IMR-90 (cell line): ENCODE measurements at places on chromosomes 7 and 10.

DNA sequence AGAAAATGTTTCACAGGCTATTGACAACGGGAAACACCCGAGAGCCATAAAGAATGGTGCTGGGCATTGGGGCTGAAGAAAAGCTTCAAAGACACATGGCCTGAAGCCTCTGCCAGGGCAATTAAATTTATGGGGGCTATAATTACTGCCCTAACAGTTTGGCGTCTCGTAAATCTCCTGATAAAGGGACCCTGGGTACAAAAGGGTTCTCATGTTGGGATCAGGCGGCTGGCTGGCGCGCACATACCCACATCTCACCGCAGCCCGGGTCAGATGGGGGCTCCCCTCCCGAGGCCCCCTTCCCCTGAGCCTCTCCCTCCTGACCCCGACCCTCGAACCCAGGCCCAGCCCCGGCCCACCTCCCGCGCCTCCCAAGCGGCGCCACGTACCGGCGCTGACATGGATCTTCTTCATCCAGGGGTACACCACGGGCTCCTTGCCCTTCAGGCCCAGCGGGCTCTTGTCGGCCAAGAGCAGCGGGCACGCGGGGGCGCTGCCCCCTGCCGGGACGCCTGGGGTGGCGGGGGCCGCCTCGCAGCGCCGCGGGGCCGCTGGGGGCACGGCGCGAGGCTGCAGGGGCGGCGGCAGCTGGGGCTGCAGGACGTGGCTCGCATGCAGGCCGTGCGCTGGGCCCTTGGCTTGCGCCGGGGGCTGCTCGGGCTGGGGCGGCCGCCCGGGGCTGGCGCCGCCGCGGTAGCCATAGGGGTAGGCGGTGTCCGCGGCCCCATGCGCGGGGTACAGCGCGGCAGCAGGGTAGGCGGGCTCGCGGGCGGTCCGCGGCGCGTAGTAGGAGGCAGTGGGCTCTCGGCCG lies 623 bp downstream of the HOXA4 start:
- H3K27ac ChIP-seq: peak overlapping the region; percentile 44
- H3K27me3 ChIP-seq: no peaks in the 10 kb centered on the region
- peaks cover 26% of the 10 kb centered on the region for H3K4me1 ChIP-seq
- peaks cover 3% of the 10 kb centered on the region; the same call in 1 of the 2 replicates for H3K36me3 ChIP-seq

GRCh38 chr10:69816521-69816920 lies 14.8 kb downstream of the COL13A1 start:
- H3K27ac ChIP-seq: peak overlapping the region; percentile 69; the same call in 1 of the 2 replicates
- no peaks in the 10 kb centered on the region for H3K36me3 ChIP-seq
- no peaks in the 10 kb centered on the region for H3K27me3 ChIP-seq
- no peak for DNase-seq
- no peak overlapping the region for H3K4me3 ChIP-seq

DNA sequence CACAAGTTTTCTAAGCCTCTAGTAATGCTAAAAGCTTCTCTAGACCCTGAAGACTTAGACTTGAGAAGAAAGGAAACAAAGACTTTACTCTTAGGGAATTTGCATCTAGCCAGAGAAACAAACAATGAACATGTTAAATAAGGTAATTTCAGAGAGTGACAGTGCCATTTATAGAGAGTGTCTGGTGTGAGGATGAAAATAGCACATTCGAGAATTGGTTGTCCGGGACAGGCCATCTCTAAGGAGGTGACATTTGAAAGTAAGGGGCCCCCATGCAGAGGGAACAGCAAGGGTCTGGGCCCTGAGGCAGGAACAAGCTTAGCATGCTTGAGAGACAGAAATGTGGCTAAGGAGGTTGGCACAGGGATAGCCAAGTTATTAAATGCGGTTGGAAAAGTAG lies 48.1 kb downstream of the ADAM22 start:
- DNase-seq: no peak
- no peaks in the 10 kb centered on the region for H3K4me1 ChIP-seq
- no peaks in the 10 kb centered on the region for H3K27me3 ChIP-seq
- no peaks in the 10 kb centered on the region for H3K36me3 ChIP-seq

- H3K4me1 ChIP-seq: peaks cover 11% of the 10 kb centered on the region
- no peak overlapping the region for H3K27ac ChIP-seq
- H3K27me3 ChIP-seq: peaks cover 24% of the 10 kb centered on the region
- H3K4me3 ChIP-seq: no peak overlapping the region
- no peak for DNase-seq
These were observed 119.6 kb upstream of the AFAP1L2 start for GRCh38 chr10:114523876-114524275.

DNA sequence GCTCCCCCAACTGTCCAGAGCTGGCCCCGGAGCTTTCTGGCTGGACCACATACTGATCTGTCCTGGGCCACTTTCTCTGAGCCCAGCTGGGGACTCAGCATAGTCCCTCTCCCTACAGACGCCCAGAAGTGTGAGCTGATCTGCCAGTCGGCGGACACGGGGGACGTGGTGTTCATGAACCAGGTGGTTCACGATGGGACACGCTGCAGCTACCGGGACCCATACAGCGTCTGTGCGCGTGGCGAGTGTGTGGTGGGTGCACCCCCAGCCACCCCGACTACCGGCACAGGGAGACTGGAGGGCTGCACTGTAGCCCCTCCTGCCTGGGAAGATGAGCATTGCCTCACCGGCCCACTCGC lies 41.8 kb downstream of the TBATA start:
- no peaks in the 10 kb centered on the region for H3K36me3 ChIP-seq
- H3K4me1 ChIP-seq: peaks cover 5% of the 10 kb centered on the region; the same call in 1 of the 2 replicates
- H3K27ac ChIP-seq: no peak overlapping the region
- no peak for DNase-seq

GRCh38 chr10:52208365-52208764 lies 105.7 kb upstream of the DKK1 start:
- H3K36me3 ChIP-seq: no peaks in the 10 kb centered on the region
- DNase-seq: no peak
- no peak overlapping the region for H3K27ac ChIP-seq
- H3K4me3 ChIP-seq: no peak overlapping the region
- H3K27me3 ChIP-seq: no peaks in the 10 kb centered on the region

DNA sequence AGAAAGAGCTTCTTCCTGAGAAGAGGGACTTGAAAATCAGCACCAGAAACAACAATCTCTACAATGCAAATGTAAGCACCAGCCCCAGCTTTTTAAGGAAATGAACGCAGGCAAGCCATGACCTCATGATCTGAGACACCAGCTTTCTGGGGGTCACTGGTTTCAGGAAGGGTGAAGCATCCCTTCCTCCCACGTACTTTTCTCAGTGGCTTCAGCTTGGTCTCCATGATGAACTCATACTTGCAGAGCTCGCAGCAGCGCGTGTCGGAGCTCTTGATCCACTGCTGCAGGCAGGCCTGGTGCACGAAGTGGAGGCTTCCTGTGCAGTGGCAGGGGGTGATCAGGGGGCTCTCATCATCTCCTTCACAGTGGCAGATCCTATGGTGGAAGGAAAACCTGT lies 87.0 kb downstream of the ALOX5 start:
- H3K36me3 ChIP-seq: peaks cover 7% of the 10 kb centered on the region
- peak; percentile 15 for DNase-seq
- no peak overlapping the region for H3K27ac ChIP-seq
- no peaks in the 10 kb centered on the region for H3K27me3 ChIP-seq
- H3K4me1 ChIP-seq: no peaks in the 10 kb centered on the region

- H3K27me3 ChIP-seq: no peaks in the 10 kb centered on the region
- H3K27ac ChIP-seq: no peak overlapping the region
- H3K4me1 ChIP-seq: peaks cover 3% of the 10 kb centered on the region
- peak; percentile 43 for DNase-seq
These were observed 332.1 kb downstream of the PHTF2 start for GRCh38 chr7:78130446-78131215.

GRCh38 chr7:138032770-138033169 lies 30.9 kb upstream of the CREB3L2 start:
- H3K4me3 ChIP-seq: no peak overlapping the region
- peak; percentile 33 for DNase-seq
- H3K4me1 ChIP-seq: no peaks in the 10 kb centered on the region
- peaks cover 1% of the 10 kb centered on the region; the same call in 1 of the 2 replicates for H3K27me3 ChIP-seq

- DNase-seq: no peak
- H3K4me1 ChIP-seq: no peaks in the 10 kb centered on the region
- H3K27me3 ChIP-seq: no peaks in the 10 kb centered on the region
- H3K4me3 ChIP-seq: no peak overlapping the region
These were observed 124.5 kb downstream of the TMEM178B start for GRCh38 chr7:141198194-141198958.

DNA sequence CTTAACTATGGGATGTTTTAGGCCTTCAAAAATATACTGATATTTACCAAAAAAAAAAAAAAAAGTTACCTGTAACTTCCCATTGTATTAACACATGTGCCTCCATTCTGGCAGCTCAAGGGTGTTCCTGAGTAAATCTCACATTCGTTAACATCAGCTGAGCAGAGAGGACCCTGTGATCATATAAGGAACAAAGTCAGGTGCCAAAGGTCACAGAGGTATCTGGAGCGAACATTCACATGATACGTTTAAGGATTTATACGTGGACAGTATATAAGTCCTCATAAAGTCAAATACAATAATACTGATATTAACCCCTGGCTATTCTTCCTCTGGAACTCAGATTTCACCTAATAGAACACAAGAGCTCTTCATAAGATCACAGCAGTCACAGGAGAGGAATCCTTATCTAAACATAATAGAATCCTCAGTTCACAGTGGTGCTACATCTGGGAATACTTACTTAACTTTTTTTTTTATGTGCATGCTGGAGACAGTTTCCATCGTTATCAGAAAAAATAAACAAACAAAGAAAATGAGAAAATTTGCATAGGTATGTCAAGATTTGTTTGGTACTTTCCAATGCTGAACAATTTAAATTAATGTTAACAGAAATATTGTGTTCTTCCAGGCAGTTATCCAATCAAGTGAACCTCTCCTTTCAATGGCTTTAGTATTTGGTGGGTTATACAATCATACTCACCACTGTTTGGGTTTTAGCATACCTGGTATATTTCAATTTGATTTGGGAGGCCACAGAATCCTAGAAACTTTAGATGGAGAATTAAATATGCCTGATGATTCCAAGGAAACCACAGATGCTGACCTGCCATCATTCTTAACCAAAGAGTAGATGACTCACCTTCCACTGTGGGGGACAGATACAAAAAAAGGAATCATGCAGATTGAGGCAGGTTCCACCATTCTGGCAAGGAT lies 6.6 kb downstream of the CUBN start:
- H3K4me1 ChIP-seq: peaks cover 6% of the 10 kb centered on the region
- no peaks in the 10 kb centered on the region for H3K36me3 ChIP-seq
- H3K4me3 ChIP-seq: no peak overlapping the region
- DNase-seq: peak; percentile 86
- no peak overlapping the region for H3K27ac ChIP-seq
- no peaks in the 10 kb centered on the region for H3K27me3 ChIP-seq

DNA sequence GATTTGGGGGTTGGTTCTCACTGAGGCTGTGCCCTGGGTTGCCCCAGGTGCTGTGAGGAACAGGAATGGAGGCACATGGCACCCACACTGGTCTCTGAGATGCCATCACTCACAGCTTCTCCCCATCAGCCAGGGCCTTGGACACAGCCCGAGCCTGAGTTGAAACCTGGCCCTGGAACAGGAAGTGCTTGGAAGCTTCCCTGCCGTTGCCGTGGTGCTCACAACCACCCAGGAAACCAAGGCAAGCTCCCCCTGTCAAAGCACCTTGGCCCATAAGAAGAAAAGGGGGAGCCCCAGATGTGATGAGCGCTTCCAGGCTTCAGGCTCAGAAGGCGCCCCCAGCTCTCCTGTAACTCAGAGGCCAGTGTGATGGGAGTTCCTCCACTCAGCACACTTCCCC lies at the start of gene BTBD16:
BTBD16 (plus strand) TSS at position 221 of the 400 bp plus-strand sequence. CDS start 3,786 bp downstream, outside the sequence.
- H3K27ac ChIP-seq: no peak within 1 kb of the TSS
- H3K4me1 ChIP-seq: peaks cover 3% of the 10 kb centered on the region; the same call in 1 of the 2 replicates
- no peak for DNase-seq
- H3K4me3 ChIP-seq: no peak within 1 kb of the TSS
- H3K27me3 ChIP-seq: no peaks in the 10 kb centered on the region

GRCh38 chr10:131093795-131094366 lies 217.6 kb downstream of the TCERG1L start:
- DNase-seq: no peak
- H3K27me3 ChIP-seq: no peaks in the 10 kb centered on the region
- H3K36me3 ChIP-seq: no peaks in the 10 kb centered on the region

DNA sequence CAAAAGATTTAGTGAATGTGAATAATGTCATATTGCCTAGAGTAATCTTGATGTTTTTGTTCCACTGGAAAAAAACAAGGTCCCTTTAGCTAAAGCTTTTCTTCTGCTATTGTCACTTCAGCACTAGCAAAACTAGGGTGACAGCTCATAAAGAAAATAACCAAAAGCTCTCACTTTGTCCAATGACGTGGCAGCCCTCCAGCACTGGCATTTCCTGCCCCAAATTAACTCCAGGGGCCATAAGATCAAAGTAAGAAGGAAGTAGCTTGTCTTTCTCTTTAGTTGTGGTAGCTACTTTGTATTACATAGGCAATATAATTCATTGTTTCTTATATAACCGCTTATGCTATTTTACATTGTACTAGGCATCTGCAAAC lies 47.3 kb downstream of the LRRN3 start:
- H3K4me3 ChIP-seq: no peak overlapping the region
- H3K36me3 ChIP-seq: no peaks in the 10 kb centered on the region
- no peaks in the 10 kb centered on the region for H3K27me3 ChIP-seq
- no peak overlapping the region; the same call in 1 of the 2 replicates for H3K27ac ChIP-seq
- peaks cover 2% of the 10 kb centered on the region for H3K4me1 ChIP-seq

- DNase-seq: peak; percentile 89
- H3K4me3 ChIP-seq: no peak overlapping the region
- H3K27me3 ChIP-seq: no peaks in the 10 kb centered on the region
- H3K36me3 ChIP-seq: no peaks in the 10 kb centered on the region
- peaks cover 6% of the 10 kb centered on the region for H3K4me1 ChIP-seq
These were observed 76.6 kb downstream of the GPR37 start for GRCh38 chr7:124688991-124689390.

DNA sequence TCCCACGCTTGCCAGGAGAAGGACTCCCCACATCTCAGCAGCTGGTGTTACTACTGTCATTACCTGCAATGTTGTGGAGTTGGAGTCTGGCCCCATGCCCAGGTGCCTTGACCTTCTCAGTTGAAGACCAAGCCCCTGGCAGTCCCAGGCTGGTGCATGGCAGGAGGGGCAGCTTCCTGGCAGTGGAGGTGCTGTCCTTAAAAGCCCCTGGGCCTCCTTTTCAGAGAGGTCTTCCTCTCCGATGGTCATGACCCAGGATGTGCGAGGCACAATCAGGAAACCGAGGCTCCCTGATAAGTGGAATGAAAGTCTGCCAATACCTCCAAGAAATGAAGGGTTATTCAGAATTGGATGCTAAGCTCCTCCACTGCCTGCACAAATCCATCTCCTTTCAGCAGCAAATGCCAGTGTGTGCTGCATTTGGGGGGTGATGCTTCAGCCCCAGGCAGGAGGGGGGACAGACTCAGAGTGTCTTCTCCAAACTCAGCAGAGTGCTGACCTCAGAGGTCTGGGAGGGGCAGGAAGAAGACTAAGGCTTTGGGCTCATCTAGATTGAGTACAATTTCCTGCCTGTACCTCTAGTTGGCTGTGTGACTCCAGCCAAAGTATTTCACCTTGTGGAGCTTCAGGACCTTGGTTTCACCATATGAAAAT lies 97.0 kb upstream of the DDC start:
- DNase-seq: no peak
- H3K4me1 ChIP-seq: peaks cover 6% of the 10 kb centered on the region
- H3K4me3 ChIP-seq: no peak overlapping the region
- no peaks in the 10 kb centered on the region for H3K27me3 ChIP-seq
- no peak overlapping the region for H3K27ac ChIP-seq
- H3K36me3 ChIP-seq: peaks cover 21% of the 10 kb centered on the region

- no peaks in the 10 kb centered on the region; the same call in 1 of the 2 replicates for H3K36me3 ChIP-seq
- no peaks in the 10 kb centered on the region for H3K27me3 ChIP-seq
- no peak overlapping the region for H3K27ac ChIP-seq
- peaks cover 2% of the 10 kb centered on the region for H3K4me1 ChIP-seq
- no peak overlapping the region for H3K4me3 ChIP-seq
These were observed 105.3 kb downstream of the CTTNBP2 start for GRCh38 chr7:117767951-117768350.

GRCh38 chr10:102721954-102722353 lies 7.5 kb downstream of the SFXN2 start:
- H3K36me3 ChIP-seq: no peaks in the 10 kb centered on the region
- no peak for DNase-seq
- no peak overlapping the region for H3K27ac ChIP-seq
